ENCODE measurements at places on chromosomes 16 and 17.

- no peak for DNase-seq
These were observed 9.5 kb upstream of the GALK1 start for GRCh38 chr17:75774471-75774990.

GRCh38 chr16:55272744-55273143, 51.3 kb upstream of the IRX6 start:
- no peak for DNase-seq

DNA sequence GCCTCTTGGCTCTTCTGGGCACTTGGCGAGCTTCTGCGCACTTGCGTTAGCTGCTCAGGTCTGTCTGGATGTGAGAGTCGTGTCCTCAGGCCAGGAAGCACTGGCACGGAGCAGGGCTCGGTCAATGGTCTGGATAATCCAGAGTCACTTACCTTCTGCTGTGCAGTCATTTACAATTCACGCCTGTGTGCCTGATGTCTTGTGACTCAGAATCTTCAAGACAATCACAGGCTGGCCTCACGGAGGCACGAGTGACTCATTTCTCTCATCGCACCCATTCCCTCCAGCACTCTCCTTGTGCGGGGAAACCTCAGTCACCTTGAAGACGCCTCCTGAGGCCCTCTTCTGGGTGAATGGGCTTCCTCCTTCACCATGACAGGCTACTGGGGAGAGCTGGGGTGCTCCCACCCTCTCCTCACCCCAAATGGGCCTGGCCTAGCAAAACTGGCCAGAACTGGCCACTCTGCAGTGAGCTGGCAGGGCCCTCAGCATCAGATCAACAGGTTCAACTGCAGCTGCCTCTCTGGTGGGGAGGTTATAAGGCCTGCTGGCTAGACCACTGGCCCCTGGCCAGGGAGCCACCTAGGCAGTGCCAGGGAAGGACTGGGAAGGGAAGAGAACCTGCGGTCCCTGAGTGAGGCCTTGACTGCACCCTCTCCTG, 1.9 kb upstream of the CAPN15 start:
- DNase-seq = peak; percentile 37

DNA sequence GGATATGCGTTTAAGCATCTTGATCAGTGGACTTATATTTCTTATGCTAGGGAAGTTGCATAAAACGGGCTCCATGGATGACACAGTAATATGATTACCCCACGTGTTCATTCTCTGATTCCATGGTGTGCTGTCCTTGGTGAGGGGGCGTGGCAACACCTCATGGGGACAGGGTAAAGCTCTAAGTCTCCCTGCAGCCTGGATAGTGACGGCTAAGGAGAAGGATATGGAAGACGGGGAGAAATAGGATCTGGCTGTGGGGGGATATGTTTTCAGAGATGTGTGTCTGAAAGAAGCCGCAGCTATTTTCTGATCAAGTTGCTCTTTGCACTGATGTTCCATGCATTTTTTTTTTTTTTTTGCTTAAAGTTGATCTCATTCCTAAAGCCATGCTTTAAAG, 84.3 kb downstream of the MARCHF10 start:
- no peak for DNase-seq

GRCh38 chr17:65037157-65037556, 19.4 kb downstream of the GNA13 start:
- DNase-seq = no peak

DNA sequence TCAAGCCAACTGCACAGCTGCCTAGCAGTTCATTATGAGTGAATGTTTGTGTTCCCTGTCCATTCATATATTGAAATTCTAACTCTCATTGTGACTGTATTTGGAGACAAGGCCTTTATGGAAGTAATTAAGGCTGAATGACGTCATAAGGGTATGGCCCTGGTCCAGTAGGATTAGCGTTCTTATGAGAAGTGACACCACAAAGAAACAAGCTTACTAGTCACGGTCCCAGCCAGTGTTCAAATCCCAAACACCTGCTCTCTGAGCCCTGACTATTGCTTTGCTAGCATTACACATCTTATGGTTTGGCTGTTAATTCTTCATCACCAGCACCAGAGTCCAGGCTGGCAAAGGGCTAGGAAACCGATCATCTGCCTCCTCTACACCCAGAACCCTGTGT, 2.2 kb downstream of the ZNF668 start:
- no peak for DNase-seq

GRCh38 chr16:1908983-1909382, 9.2 kb downstream of the HS3ST6 start:
- DNase-seq = no peak

Measured in GM18507 (cell line).